CD8-positive, alpha-beta memory T cell (primary cell): ENCODE measurements at places on chromosomes 2 and 18.

DNA sequence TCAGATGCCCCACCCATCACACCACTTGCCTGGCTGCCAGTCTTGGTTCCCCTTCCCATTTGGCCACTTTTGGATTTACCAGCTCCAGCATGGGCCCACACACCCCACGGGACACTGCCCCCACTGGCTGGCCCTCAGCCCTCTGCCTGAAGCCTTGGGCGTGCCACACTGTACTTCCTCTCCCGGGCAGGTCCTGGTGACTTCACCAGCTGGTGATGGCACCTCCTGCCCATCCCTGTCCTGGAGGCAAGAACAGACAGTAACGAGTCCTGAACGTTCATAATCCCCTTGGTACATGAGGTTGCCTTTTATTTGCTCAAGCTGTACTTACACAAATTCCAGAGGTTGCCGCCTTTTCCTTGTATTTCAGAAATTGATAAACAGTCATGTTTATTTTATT, 81.1 kb downstream of the TMEM17 start:
- no peak overlapping the region for H3K4me3 ChIP-seq
- no peak overlapping the region for H3K27ac ChIP-seq
- H3K4me1 ChIP-seq = no peaks in the 10 kb centered on the region

DNA sequence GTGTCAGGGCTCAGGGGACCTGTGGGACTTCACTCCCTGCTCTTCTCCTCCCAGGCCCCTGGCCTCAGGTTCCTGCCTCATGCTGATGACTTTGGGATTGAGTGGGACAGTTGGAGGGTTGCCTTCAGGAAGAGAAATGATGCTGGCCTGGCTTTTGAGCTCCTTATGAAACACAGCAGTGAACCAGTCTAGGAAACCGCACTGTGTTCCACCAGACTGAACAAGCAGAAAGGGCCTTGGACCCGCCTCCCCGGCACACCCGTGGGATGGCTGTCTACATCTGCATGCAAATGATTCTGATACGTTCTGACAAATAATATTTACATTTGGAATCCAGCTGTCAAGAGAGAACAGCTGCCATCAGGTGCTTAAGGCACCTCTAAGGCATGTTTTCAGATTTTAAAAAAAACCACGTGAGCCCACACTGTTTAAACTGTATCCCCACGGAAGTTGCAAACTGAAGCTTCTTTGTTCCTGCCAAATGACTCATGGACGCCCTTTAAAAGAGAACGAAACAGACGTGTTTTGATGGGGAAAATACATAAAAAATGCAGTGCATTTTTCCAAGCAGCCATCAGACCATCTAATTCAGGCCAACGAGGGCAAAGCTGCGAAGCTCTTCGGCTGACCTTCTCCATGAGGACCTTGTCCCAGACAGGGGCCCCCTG, 27.6 kb upstream of the ASAP2 start:
- H3K27me3 ChIP-seq = no peaks in the 10 kb centered on the region
- no peaks in the 10 kb centered on the region for H3K36me3 ChIP-seq
- no peak overlapping the region for H3K27ac ChIP-seq
- DNase-seq = no peak
- no peak overlapping the region for H3K4me3 ChIP-seq

GRCh38 chr2:172664766-172665165, 70.9 kb upstream of the RAPGEF4 start:
- H3K4me3 ChIP-seq = no peak overlapping the region
- H3K27me3 ChIP-seq = no peaks in the 10 kb centered on the region
- no peaks in the 10 kb centered on the region for H3K36me3 ChIP-seq
- no peak for DNase-seq
- no peaks in the 10 kb centered on the region for H3K4me1 ChIP-seq

DNA sequence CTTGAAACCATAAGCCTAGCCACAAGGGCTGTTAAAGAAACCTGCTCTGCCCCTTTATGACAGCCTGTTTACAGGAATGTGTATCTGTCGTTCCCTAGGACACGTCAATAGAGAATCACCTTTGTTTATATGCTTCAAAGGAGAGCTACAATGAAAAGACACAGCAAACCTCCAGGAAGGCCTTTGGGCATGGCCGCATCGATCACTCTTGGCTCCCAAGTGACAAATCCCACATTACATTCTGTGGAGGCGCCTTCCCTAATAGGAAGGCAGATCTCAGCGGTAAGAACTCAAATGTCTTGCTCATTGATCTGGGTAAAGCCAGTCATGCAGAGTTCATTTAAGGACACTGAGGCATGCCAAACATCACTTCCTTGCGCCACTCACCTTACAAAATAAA, 26.5 kb downstream of the KIAA2012 start:
- no peak overlapping the region for H3K27ac ChIP-seq
- no peaks in the 10 kb centered on the region for H3K36me3 ChIP-seq
- H3K27me3 ChIP-seq = no peaks in the 10 kb centered on the region
- DNase-seq = no peak

- no peaks in the 10 kb centered on the region for H3K4me1 ChIP-seq
- no peaks in the 10 kb centered on the region for H3K27me3 ChIP-seq
- no peak for DNase-seq
- no peak overlapping the region for H3K4me3 ChIP-seq
Measured at GRCh38 chr18:76978616-76979015, 154.0 kb downstream of the MBP start.

- H3K4me1 ChIP-seq = peaks cover 43% of the 10 kb centered on the region
- H3K4me3 ChIP-seq = no peak overlapping the region
- H3K27ac ChIP-seq = no peak overlapping the region
Measured at GRCh38 chr2:197174539-197175094, 136.0 kb downstream of the ANKRD44 start.

DNA sequence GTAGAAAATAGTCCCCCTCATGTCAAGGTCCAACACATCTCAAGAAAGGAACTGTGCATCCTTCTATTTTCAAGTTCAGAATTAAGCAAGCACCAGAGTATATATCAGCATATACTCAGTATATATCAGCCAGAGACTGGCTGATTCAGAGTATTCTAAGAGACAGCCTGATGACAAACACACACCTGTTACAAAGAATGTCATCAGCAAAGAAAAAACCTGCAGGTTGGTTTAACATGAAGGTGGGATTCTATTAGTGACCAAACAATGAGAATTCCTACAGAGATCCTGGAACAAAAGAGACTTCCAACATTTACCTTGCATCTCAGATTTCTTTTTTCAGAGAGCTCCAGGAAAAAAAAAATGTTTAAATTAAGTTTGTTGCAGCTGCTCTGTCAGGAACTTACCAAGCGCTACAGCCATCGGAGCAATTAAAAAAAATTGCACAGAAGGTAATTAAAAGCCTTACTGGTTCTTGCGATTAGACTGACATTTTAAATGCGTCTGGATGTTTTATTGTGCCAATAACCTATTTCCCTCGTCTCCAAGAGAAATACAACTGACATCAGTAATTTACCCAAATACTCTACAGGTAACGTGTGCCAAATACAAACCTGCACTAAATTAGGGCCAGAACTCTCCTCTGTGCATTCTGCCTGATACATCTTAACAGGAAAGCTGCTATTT, 218.1 kb downstream of the HNMT start:
- DNase-seq = no peak
- no peak overlapping the region for H3K27ac ChIP-seq
- no peak overlapping the region for H3K4me3 ChIP-seq

GRCh38 chr2:240591226-240591625, 4.7 kb downstream of the CAPN10 start:
- peak; percentile 28 for DNase-seq
- H3K4me1 ChIP-seq = peaks cover 19% of the 10 kb centered on the region
- no peaks in the 10 kb centered on the region for H3K27me3 ChIP-seq
- H3K27ac ChIP-seq = no peak overlapping the region
- no peak overlapping the region for H3K4me3 ChIP-seq
- peaks cover 9% of the 10 kb centered on the region for H3K36me3 ChIP-seq

- DNase-seq = no peak
- no peaks in the 10 kb centered on the region for H3K36me3 ChIP-seq
- no peak overlapping the region for H3K4me3 ChIP-seq
- no peak overlapping the region for H3K27ac ChIP-seq
Measured at GRCh38 chr2:71856773-71857525, 290.7 kb downstream of the CYP26B1 start.

DNA sequence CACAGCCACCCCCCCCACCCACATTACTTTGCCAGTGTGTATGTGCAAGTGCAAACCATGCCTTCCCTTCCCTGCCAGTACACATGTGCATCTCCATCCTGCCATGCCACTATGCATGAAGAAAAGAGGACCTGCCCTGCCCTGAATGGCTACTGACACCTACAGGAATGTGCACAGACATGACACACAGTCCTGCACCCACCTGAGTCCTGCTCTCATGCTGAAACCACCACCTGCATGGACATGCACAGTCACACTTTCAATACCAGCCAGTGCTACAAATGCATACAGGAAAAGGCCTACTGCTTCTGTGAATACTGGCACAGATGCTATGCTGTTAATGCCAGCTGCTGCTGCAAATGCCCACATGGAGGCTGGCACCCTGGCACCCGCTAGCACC, 334.4 kb upstream of the DLGAP1 start:
- DNase-seq = no peak
- no peaks in the 10 kb centered on the region for H3K4me1 ChIP-seq
- H3K4me3 ChIP-seq = no peak overlapping the region
- H3K27me3 ChIP-seq = no peaks in the 10 kb centered on the region

GRCh38 chr18:12306752-12307700, 1.0 kb upstream of the TUBB6 start:
- DNase-seq = no peak
- no peak overlapping the region for H3K4me3 ChIP-seq
- peaks cover 15% of the 10 kb centered on the region for H3K27me3 ChIP-seq
- H3K27ac ChIP-seq = no peak overlapping the region

GRCh38 chr18:53253789-53254188, 913.8 kb downstream of the DCC start:
- no peak overlapping the region for H3K4me3 ChIP-seq
- no peaks in the 10 kb centered on the region for H3K27me3 ChIP-seq
- no peak for DNase-seq

DNA sequence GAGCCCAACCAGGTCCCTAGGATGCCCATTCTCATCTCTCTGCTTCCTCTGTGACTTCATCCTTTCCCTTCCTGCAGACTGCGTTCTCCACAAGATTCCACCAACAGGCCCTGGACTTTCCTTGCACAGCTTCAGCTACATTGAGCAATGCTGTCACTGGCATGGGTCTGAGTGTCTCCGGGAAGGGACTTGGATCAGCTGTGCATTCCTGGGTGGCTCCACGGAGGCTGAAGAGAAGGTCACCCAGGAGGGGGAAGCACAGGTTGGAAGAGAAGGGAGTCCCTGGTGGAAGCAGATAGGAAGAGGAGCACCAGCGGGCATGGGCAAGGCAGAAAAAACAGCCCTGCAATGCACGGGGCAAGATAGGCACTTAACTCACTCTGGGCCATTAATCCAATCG, 140.5 kb downstream of the UXS1 start:
- no peak overlapping the region for H3K27ac ChIP-seq
- peaks cover 62% of the 10 kb centered on the region for H3K4me1 ChIP-seq
- no peaks in the 10 kb centered on the region for H3K27me3 ChIP-seq
- no peaks in the 10 kb centered on the region for H3K36me3 ChIP-seq
- peak overlapping the region; percentile 9 for H3K4me3 ChIP-seq

DNA sequence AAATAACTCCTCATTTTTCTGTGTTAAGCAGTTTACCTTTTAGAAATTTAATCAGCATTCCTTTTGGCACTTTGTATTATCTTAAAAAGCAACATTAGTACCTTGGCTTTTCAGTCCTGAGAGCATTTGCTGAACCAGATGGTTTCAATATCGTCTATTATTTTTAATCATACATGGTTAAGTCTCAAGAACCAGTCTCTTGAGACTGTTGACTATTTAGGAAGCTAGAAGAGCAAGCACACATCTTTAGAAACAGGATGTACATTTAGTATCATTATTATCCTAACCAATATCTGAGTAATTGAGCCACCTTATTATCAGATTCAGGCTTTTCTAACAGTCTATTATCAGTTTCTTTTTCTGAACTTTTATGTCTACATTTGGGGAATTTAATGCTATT, 28.2 kb upstream of the ZEB2 start:
- H3K4me1 ChIP-seq = no peaks in the 10 kb centered on the region
- H3K27ac ChIP-seq = no peak overlapping the region
- no peak for DNase-seq
- H3K36me3 ChIP-seq = no peaks in the 10 kb centered on the region
- no peaks in the 10 kb centered on the region for H3K27me3 ChIP-seq

- no peaks in the 10 kb centered on the region for H3K4me1 ChIP-seq
- H3K4me3 ChIP-seq = no peak overlapping the region
- no peaks in the 10 kb centered on the region for H3K27me3 ChIP-seq
- no peak overlapping the region for H3K27ac ChIP-seq
- no peaks in the 10 kb centered on the region for H3K36me3 ChIP-seq
- no peak for DNase-seq
Measured at GRCh38 chr2:142100139-142100873, 30.5 kb downstream of the LRP1B start.

DNA sequence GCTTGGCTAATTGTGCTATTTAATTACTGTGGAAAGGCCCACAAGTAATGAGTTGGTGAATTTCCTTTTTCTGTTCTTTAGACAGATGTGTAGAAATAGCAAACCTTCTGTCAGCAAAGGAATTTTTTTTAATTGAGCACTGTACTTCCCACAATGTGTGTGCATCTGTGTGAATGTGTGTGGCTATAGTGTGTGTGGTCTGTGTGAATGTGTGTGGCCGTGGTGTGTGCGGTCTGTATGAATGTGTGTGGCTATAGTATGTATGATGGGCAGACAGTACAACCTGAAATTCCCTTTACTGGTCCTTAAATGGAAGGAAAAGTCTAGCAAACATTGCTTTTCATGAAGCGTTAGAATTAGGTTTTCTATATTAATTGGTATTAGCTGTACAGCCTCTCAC, 203.5 kb upstream of the TPO start:
- no peak overlapping the region for H3K4me3 ChIP-seq
- DNase-seq = no peak
- H3K27me3 ChIP-seq = no peaks in the 10 kb centered on the region
- no peak overlapping the region for H3K27ac ChIP-seq
